ENCODE measurements at places on chromosomes 1 and 21.

GRCh38 chr1:206832352-206832880, 33.0 kb upstream of the IL20 start:
- no peak for DNase-seq

DNA sequence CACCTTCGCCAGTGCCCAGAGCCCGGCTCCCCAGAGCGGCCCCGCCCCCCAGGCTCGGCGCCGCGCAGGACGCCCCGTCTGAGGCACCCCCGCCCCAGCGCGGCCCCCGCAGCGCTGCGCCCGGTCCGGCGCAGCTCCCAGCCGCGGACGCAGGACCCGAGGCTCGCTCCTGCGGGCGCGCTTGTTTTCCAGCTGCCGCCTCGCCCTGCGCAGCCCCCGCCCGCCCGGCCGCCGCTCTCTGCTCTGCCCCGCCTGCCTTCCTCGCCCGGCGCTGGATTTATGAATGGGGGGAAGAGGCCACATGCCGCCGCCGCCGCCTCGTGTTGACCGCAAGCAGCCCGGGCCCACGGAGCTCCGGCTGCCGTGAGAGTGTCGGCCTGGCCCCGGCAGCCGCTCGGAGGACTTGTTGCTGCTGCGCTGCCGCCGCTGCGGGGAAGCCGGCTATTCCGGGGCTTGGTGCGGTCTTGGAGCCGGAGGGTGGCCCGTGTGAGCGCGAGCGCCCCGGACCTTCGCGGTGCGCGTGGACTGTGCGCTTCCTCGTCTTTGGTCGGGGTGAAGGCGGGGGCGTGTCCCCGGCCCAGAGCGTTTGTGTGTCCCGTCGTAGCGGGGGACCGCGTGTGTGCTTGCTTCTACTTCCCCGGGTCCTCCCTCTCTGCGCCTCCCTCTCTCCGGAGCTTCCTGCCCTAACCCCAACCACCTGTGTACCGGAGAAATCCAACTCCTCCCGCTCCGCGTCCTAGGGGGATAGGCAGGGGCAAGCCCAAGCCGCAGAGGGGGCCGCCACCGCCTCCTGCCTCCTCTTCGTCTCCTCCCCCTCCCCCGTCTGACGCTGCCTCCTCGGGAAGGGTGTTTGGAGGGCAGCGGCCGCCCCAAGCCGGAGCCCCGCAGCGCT, 736 bp downstream of the KCNC4 start:
- DNase-seq, result no peak

DNA sequence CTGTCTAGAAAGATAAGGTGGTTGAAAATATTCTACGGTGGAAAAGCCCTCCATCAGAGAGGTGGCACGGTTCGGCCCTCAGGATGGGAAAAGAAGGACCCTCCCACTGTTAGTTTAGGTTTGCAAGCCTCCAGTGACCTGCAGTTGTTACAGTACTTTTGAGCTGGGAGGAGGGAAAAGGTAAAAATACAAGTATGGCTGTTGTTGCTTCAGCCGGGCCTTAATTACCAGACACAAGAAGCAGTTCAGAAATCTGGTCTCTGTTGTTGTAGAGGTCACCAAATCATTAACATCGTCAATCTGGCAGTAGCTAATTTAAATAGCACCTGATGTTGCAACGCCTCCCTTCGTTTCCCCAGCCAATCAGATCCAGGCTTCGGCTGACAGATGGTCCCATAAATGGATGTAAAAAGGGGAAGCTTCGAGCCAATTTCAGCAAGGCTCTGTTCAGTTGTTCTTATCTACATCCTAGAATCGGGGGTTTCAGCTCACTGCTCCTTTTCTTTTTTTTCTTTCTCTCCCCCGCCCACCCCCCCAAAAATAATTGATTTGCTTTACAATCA, at the start of gene ELAVL4:
ELAVL4 (plus strand) TSS at position 424 of the 563 bp plus-strand sequence. CDS start 270 bp downstream, outside the sequence.
- no peak for DNase-seq

DNA sequence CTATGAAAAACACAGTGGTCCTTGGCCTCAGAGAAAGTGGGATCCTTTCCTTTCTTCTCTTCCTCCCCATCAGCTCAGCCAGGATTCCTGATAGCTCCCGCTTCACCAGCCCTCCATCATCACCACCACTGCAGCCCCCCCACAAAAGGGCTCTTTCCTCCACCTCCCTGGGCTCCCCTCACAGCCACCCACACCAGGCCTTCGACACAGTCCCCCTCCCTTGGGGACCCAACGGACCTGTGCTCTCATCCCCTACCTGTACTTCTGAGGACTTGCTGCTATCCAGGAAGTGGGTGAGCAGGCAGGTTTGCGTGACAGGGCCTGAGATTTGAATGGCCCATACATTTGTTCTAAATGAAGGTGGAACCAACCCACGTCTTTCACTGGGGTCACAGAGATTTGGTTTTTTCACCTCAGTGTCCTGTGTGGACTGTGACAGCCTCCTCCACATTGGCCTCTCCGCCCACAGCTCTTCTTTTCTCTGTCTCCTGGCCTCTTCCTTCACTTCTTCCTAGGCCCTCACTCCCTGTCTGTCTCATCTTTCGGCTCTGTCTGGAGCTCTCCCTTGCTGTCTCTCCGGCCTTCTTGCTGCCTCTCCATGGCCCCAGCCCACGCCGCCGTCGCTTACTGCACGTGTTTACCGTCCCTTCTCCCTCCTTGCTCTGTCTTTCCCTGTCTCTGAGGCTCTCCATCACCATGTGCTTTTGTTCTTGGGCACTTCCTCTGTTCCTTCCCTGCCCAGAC, 238.6 kb downstream of the FOXD2 start:
- DNase-seq, result no peak

DNA sequence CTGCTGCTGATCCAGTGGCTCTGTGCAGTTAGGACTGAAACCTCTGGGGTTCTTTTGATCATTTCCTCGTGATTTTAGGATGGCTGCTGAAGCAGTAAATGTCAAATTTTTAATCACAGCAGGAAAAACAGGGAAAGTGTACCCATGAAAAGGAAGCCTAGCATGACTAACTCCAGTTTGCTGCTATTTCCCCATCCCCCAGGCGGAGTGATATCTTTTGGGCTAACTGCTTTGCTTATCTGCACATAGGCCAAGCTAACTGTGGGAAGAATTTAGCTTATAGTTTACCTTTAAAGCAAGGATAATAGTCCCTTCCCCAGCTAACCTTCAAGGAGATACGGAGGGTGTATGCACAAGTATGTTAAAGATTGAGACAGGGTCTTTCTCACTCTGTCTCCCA, 149.8 kb upstream of the TNR start:
- no peak for DNase-seq

- DNase-seq, result no peak
These were observed 432 bp downstream of the EPHB2 start for GRCh38 chr1:22711071-22711470.

- DNase-seq, result no peak
These were observed 153.9 kb upstream of the IRF2BP2 start for GRCh38 chr1:234763910-234764309.

DNA sequence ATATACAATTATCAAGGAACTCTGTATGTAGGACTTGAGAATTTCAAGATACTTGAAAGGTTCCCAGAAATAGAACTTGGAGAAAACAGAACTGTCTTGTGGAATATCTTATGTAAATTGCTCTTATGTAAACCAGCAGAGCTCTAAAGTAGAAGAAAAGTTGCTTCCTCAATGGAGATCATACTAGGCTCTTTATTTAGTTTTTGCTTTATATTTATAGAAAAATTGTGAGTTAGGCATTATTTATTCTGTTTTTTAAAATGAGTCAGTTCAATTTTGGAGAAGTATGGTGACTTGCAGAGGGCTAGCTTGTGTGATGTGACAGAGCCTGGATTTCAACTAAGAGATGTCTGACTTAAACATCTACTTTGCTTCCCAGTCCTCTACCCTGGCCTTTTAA, 40.4 kb downstream of the ATP6V1G3 start:
- DNase-seq, result no peak
